ENCODE measurements at places on chromosomes 6 and 20. TPM values are rescaled to one million over a fixed set of nuclear protein-coding genes. Genes with fewer than 3 reads are reported as not detected.

DNA sequence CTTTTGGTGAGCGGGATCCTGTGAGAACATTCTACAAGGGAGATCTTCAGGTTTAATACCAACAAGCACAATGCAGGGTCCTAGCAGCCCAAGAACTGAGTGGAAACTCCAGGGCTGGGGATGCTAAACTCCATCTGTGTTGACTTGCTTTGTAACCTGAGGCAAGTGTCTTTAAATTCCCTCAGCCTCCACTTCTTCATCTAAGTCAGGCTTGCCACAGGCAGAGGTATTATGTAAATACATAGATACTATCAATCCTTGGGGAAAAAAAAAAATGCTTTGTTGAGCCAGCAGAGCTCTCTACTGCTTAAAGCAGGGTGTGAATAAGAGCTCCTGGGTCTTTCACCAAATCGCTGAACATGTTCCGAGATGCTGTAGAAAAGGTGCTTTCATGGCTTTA is 114.2 kb upstream of the PHACTR1 start:
- no peak for DNase-seq

DNA sequence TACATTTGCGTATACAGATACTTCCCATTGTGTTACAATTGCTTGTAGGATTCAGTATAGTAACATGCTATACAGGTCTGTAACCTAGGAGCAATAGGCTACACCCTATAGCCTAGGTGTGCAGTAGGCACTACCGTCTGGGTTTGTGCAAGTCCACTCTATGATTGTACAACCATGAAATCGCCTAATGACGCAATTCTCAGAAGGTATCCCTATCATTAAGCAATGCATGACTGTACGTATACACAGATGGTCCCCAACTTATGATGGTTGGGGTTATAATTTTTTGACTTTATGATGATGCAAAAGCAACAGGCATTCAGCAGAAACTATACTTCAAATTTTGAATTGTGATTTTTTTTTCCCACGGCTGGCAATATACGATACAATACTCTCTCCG is 458.2 kb upstream of the NOX3 start:
- DNase-seq = no peak

- DNase-seq = no peak
These were observed 312.7 kb upstream of the TBX18 start for GRCh38 chr6:85077098-85077497.

- no peak for DNase-seq
These were observed 13.0 kb downstream of the PIM1 start for GRCh38 chr6:37182736-37183590.

GRCh38 chr20:13648291-13649228 is 9.8 kb upstream of the TASP1 start:
- no peak for DNase-seq

- no peak for DNase-seq
These were observed 431.0 kb upstream of the MARCKS start for GRCh38 chr6:113425977-113426660.

GRCh38 chr20:64224351-64225170 is 31.0 kb upstream of the PCMTD2 start:
- DNase-seq = no peak

GRCh38 chr6:168013250-168013915 is 15.9 kb downstream of the KIF25 start:
- no peak for DNase-seq

- DNase-seq = no peak
These were observed 46.6 kb upstream of the SRF start for GRCh38 chr6:43124481-43124880.

DNA sequence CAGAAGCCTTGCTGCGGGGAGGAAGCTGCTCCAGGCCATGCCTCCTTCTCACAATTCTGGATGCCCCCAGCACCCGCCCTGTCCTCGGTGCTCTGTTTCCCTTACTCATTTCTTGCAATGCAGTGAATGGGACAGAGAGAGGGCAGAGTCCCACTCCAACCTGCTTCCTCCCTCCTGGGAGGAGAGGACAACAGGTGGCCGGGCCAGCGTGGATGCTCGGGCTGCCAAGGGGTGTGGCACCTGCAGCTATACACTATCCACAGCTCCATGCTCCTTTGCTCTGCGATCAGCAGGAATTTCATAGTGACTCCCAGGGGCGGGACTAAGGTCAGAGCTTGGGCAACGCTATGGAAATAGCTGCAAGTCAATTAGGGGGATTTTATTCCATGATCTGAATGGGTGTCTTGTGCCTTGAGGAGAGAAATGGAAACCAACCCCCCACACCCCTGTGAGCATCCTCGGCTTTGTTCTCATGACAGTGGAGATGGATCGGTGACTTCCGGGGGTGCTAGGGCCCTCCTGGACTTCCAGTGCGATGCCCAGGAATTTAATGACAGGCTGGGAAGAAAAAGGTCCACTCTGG is 192.5 kb downstream of the MYLK4 start:
- DNase-seq = no peak

GRCh38 chr20:64161356-64162238 is 2.7 kb upstream of the MYT1 start:
- peak; percentile 87 for DNase-seq

DNA sequence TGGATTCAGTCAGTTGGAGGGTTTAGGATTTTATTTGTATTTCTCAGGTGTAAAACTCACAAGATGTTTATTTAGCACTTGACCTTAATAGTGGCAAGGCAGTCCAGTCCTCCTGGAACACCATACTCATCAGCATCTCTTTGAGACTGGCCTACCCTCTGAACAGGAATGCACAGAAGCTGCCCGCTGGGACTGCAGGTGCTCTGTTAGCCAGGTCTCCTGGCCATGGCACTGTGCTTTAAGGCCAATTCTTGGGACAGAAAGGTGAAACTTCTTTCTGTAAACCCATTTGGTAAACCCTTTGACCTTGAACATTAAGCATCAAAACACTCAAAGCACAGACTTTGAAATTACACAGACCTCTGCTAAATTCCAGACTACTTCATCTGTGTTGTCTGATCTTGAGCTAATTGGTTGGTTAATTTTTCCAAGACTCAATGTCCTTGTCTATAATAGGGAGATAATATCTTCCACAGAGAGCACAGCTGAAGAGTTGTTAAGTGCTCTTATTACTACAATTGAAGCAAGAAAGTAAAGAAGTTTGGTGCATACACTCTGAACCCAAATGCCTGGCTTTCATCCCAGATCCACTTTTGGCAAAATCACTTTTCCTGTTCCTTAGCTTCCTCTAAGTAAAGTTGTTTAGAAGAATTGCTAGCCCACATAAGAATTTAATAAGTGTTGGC is 54.9 kb upstream of the NT5E start:
- no peak for DNase-seq

DNA sequence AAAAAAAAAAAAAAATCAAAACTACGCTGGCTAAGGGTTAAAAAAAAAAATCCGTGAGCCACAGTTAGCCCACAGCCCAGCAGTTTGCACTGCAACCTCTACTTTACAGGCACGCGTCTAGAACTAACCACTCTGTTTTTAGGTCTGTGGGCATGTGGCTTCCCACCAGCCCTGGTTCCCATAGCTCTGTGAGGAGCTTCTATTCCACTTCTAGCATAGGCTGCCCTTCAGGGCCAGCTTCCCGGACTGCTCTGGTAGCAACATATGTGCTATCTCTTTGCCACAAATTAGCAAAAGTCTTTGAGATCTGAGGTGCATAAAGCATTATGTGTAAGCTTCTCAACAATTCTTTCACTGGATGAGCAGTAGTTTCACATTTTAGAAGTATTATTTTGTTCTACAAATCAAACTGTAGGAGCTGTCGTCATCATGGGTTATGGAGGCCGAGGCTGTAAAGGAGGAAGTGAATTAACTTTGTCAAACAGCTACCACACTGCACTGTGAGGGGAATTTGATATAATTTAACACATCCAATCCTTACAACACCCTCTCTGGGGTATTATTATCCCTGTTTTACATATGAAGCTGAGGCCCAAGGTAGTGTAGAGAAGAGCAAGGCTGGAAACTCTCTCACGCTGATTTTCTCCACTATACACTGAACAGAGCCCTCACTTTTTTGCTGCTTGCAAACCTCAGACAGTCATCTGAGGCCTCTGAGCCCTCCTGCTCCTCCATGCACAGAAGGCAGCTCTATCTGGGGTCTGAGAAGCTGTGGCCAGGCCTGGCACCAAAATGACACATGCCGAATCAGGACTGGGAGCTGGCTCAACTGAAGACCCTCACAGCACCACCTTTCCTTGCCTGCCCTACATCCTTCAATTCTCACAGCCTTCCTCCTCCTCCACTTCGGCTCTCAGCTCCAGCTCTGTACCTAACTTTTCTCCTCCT is 35.4 kb downstream of the MAN1A1 start:
- no peak for DNase-seq

GRCh38 chr20:16058268-16058667 is 515.0 kb downstream of the KIF16B start:
- no peak for DNase-seq

DNA sequence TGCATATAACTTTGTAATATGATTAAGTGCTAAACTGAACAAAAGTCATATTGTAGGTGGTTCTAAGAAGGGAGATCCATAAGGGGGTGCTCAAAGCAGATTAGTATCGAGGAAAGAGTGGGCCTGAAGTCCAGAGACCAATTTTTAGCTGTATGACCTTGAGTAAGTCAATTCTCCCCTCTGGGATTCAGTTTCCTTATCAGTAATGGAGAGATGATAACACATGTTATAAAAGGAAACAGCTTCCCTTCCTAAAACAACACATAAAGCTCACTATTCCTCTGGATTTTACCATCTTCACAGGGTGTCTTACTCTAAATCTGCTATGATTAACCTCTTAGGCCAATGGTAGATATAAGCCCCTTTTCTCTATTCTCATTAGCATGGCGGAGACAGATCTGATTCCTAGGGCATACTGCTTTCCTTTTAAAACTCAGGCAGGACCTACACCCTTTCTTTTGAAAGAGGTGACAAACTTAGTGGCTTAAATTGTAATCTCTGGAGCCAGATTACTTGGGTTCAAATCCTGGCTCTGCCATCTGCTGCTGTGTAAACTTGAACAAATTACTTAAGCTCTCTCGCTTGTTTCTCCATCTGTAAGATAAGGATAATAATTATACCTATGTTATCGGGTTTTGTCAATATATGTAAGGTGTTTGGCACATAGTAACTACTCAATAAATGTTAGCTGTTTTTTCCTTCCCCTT is 39.5 kb downstream of the ACSS2 start:
- DNase-seq = no peak

DNA sequence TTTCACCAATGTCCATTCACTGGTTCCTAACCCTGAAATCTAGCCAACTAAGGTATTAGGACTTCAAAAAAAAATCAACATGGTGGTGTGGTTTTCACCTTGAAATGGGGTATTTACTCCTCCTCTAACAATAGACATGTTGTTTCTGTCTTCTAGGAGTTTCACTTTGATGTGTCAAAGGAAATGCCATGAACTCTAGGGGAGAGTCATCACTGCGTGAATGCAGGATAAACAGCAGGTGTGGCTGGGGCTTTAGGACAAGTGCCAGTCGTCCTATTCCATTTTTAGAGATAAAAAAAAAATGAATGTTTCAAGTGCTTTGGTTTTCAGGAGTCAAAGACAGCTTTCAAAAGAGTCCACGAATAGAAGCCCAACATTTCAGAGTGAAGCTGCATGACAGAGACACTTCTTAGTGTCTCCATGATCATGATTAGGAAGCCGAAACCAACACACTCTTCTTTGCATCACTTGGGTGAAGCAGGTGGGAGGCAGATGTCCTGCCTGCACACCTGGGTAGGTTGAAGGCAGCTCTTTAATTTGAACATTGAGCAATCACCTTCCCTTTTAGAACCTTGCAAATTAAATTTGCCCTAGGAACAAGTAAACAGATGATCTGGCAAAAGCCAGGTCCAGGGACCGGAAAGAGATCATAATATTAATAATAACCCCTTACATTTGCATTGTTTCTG is 328.5 kb upstream of the PRDM1 start:
- DNase-seq = no peak

- DNase-seq = no peak
These were observed 14.3 kb upstream of the SERINC3 start for GRCh38 chr20:44536175-44536574.

DNA sequence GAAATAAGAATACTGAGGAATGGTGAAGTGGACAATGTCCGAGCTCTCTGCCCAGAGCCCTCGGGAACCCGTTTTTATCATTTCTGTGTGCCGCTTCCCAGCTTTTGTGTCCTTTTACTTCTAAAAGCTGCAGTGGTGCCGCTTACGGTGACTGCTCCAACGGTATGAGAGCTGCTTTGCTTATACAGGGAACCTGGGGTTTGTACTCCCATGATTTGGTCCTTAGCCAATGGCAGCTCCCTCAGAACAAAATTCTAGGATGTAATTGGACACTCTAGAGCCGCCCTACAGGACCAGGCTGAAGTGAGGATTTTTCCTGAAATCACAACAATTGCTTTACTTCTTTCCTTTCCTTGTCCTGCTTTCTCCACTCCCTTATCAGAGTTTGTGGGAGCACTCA is 24.2 kb upstream of the PCSK2 start:
- peak; percentile 64 for DNase-seq

GRCh38 chr6:9783567-9783966 is 631.3 kb downstream of the TFAP2A start:
- DNase-seq = no peak

DNA sequence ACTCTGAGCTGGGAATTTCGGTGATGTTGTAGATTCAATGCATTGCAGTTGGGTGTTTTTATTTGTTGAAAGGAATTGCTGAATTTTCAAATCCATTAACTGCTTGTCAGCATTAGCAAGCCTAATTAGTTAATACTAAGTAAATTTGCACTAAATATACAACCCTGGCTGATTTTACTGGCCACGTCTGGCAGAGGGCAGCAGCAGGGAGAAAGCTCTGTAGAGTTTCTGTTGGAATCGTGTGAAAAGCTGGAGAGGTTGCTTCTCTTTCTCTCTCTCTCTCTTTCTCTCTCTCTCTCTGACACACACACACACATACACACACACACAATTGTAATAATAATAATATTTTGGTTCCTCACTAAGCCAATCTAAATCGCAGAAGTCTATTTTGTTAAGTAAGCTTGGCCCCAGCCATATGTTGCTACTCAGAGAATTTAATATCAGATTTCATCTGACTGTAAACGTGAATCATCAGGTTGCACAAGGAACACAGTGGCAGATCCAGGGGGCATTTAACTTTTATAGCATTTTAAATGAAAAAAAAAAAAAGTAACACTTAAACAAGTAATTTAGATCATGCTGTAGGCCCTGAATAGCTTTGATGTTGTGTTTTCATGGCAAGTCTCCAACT is 289.5 kb downstream of the ESR1 start:
- no peak for DNase-seq

DNA sequence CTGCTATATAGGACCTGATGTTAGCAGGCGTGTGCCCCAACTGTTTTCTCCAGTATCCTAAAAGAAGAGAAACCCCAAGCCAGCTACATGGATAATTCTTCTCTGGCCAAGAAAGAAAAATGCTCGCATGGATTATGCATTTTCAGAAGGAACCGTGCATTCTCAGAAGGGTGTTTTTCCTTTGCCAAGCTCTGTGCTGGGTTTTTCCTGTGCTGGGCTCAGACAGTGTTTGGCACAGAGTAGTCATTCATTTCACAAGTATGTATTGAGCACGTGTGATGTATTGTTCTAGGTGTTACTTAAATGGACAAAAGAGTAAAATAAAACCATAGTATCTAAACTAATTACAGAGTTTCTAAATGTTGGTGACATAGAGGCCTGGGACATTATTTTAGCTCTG is 62.7 kb upstream of the ZNF133 start:
- DNase-seq = no peak

The TRIM31 gene
- total RNA-seq = not detected

The AURKA gene
- 81.9 TPM for total RNA-seq

The FGD2 gene
- 0.09 TPM for total RNA-seq

The OR2H1 gene
- total RNA-seq = not detected

The HLA-DPA1 gene
- total RNA-seq = 2.6 TPM

The C6orf15 gene
- not detected for total RNA-seq

The LAMP5 gene
- total RNA-seq = 0.35 TPM

The ENPP5 gene
- 5.1 TPM for total RNA-seq

The GTSF1L gene
- total RNA-seq = not detected

The MAP3K4 gene
- total RNA-seq = 54.3 TPM

The ZC3H12D gene
- 0.15 TPM for total RNA-seq

All from H9 (cell line).